ENCODE measurements at places on chromosomes 6 and 20.

DNA sequence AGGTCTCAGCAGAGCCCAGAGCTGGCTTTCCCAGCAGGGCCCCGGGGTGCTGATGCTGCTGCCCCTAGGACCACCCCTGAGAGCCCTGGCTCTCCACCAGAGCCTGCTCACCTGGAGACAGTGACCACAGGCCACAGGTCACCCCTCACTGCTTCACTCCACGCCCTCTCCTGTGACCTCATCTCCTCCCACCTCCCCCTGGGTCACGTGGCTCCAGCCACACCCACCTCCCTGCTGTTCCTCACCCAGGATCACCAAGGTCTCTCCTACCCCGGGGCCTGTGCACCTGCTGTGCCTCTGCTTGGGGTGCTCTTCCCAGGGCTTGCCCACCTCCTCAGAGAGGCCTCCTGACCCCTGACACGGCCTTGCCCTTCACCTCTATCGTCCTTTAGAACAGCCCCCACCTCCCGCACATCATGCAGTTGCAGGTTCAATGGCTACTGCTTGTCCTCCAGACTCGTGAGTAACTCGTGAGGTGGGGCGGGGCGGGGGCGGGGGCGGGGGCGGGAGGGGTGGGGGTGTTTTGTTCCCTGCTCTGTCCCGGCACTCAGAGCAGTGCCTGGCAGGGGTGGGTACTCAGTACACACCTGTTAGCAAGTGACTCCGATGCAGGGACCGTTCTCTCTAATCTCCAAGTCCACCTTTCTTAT lies 468.0 kb downstream of the PREX1 start:
- DNase-seq: no peak

- DNase-seq: no peak
Observed at GRCh38 chr6:32096394-32097258, 12.5 kb downstream of the TNXB start.

- no peak for DNase-seq
Observed at GRCh38 chr6:150266963-150267685, 101.7 kb upstream of the IYD start.

GRCh38 chr6:5116243-5116991 lies 31.3 kb downstream of the PPP1R3G start:
- no peak for DNase-seq

DNA sequence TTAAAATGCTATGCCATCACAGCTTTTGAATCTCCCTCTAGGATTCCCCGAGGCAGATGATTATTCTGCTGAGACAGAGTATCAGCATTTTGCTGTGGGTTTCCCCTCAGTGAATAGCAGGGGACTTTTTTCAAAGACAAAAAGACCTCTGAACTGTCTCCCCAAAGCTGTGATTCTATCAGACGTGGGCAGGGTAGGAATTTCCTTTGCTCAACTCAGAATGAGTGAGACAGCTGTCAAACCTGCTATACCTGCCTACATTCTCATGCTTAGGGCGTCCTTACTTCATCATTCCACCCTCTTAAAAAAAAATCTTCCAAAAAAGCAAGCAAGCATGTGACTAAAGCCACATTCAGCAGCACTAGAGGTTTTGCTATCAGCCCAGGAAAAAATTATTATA lies 147.6 kb upstream of the FAM83B start:
- no peak for DNase-seq

GRCh38 chr20:47174456-47175243 lies 181.8 kb downstream of the ZMYND8 start:
- no peak for DNase-seq

- DNase-seq: no peak
Observed at GRCh38 chr20:2141600-2142575, 40.3 kb downstream of the STK35 start.

- no peak for DNase-seq
Observed at GRCh38 chr6:21102201-21102600, 491.4 kb upstream of the SOX4 start.

GRCh38 chr6:119308991-119309657 lies 40.4 kb downstream of the MAN1A1 start:
- DNase-seq: no peak

All from cortex of kidney (tissue), 1 donor.